ENCODE measurements at places on chromosomes 3 and 15.

GRCh38 chr15:68209735-68210408, 4.7 kb upstream of the CALML4 start:
- DNase-seq, result peak; percentile 18

- no peak for DNase-seq
Observed at GRCh38 chr3:54360320-54360719, 238.0 kb downstream of the CACNA2D3 start.

- DNase-seq, result no peak
Observed at GRCh38 chr3:59249004-59249403, 199.2 kb upstream of the CFAP20DC start.

- no peak for DNase-seq
Observed at GRCh38 chr3:76497636-76498035, 542.3 kb upstream of the ROBO2 start.

DNA sequence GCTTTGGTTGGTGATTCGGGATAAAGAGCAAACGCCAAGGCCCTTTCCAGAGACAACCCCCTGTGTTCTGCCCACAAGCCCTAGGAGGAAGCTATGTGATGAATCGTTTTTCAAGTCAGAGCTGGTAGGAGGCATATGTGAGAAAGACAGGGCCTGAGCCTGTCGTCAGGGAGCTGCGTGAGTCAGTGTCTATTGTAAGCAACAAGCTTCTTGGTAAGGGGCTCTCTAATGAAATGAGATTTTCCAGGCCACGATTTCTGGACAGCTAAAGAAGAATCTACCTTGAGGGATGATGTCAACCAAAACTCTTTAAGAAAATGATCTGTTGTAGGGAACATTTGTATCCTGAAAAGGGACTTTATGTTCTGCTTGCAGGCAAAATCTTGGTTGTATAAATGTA, 318.9 kb upstream of the IL12A start:
- no peak for DNase-seq

- DNase-seq, result no peak
Observed at GRCh38 chr3:14810070-14810791, 8.5 kb upstream of the FGD5 start.

- DNase-seq, result no peak
Observed at GRCh38 chr3:36786921-36787890, 22.9 kb upstream of the DCLK3 start.

GRCh38 chr15:64544450-64544849, 84.1 kb downstream of the ZNF609 start:
- no peak for DNase-seq

- no peak for DNase-seq
Observed at GRCh38 chr3:1179146-1179545, 86.3 kb downstream of the CNTN6 start.

DNA sequence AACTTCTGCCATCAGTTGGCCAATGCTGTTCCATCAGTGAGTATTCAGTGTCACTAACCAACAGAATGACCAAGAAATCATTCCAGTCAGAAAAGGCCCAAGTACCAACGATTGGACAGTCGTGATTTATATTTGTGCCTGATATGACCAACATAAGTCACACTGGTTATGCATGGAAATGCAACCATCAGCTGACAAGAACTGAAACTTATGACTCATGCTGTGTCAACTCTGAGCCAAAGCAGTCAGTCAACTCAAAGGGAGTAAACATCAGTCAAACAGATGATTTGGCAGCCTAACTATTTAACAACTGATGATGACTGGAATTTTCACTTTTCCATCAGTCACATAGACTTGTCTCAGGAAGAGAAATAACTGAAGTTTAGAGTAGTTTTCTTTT, 142.4 kb downstream of the ANXA2 start:
- peak; percentile 41 for DNase-seq

DNA sequence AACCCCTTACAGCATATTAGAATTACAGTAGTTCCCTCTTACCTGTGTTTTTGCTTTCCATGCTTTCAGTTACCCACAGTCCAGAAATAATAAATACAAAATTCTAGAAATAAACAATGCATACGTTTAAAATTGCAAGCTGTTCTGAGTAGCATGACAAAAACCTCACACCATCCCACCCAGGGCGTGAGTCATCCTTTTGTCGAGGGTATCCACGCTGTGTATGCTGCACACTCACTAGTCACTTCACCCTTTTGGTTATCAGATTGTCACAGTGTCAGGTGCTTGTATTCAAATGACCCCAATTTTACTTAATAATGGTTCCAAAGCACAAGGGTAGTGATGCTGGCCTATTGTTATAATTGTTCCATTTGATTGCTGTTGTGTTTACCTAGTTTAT, 72.5 kb upstream of the P3H2 start:
- no peak for DNase-seq

Data from activated CD4-positive, alpha-beta T cell treated with anti-CD3 and anti-CD28 coated beads, Interleukin-2, amount 50 U/mL, for 24 hours (primary cell).